ENCODE measurements at places on chromosomes 1 and 21.
A peak's percentile ranks its signal among the peaks of the same experiment; 100 is the strongest.

GRCh38 chr1:65002156-65002507 is 35.8 kb upstream of the JAK1 start:
- DNase-seq, result no peak

GRCh38 chr1:29255134-29255666 is 18.9 kb downstream of the PTPRU start:
- DNase-seq, result no peak

GRCh38 chr21:23876925-23877558 is 1730.2 kb downstream of the MRPL39 start:
- no peak for DNase-seq

GRCh38 chr1:213104604-213105003 is 53.6 kb downstream of the RPS6KC1 start:
- DNase-seq, result no peak

- DNase-seq, result no peak
These were observed 75.0 kb downstream of the RGL1 start for GRCh38 chr1:183879966-183880365.

GRCh38 chr1:167095368-167095767 is 1.5 kb downstream of the STYXL2 start:
- peak; percentile 10 for DNase-seq

DNA sequence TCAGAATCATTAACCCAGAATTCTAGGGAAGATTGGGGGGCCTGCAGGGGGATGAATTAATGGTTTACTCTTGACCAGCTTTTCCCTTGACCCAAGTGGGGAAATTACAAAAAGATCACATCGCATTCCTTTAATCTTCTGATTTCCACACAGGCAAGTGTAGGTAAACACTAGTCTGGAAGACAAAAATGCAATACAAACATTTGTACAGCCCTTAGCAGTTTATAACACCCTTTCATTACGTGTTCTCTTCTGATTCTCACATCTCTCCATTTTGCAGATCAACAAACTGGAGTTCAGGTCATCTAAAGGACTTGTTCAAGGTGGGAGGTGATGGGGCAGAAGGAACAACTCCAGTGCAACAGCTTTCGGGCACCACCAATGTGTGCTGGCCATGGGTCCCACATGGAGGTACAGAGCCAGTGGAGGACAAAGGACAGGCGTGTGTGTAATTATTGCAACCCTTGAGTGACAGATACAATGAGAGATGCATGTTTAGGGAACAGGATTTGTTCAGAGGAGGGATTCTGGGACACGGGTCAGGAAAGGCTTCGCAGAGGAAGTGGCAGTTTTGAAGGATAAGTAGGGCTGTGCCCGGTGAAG is 20.4 kb downstream of the ATF3 start:
- no peak for DNase-seq

- DNase-seq, result no peak
These were observed 7.5 kb upstream of the NCF2 start for GRCh38 chr1:183597656-183598347.

GRCh38 chr1:152917794-152918193 is 9.4 kb downstream of the IVL start:
- DNase-seq, result no peak

- no peak for DNase-seq
These were observed 20.0 kb downstream of the STX6 start for GRCh38 chr1:181002582-181003172.

DNA sequence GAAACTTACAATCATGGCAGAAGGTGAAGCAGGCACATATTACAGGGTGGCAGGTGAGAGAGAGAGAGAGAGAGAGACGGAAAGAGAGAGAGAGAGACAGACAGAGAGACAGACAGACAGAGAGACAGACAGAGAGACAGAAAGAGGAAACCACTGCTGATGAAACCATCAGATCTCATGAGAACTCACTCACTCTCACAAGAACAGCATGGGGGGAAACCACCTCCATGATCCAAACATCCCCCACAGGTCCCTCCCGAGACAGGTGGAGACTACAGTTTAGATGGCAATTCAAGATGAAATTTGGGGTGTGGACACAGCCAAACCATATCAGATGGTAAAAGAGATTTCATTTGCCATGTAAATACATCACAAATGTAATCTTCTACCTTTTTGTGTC is 708.1 kb downstream of the MRPL39 start:
- no peak for DNase-seq

DNA sequence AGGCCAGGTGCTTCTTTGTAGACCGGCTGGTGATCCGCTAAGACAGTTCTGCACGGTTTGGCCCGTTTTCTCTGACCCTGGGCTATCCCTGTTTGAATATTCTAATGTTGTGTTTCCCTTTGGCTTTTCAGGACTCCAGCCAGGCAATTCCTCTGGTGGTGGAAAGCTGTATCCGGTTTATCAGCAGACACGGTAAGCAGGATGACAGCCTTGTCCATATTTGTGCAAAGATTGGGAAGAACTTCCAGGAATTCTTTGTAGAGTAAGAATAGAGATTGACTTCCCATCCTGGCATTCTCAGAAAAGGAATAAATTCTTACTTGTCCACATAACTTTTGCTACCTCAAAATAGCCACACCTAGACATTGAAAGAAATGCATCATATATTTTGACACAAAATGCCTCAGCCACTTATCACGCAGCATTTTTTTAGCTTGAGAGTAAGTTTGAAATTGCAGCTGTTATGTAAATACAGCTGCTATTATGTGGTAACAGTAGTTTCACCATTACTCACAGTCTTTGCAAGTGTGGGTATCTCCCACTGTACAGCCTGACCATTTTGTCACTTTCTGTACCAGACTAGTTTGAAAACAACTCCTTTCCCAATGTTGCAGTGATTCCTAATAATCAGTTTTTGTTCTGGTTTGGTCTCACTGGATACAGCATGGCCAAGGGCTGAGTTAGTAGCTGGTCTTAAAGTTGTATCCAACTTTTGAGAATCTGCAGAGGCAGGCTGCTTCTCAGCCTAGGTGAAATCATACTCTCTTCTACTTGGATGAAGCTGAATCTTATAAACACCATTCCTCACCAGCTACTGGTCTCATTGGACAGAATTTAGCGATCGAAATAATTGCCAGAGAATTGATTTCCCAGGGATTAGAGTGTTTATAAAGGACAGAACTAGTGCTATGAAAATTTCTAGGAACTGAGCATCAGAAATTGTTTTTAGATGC is 40.0 kb upstream of the IKBKE start:
- DNase-seq, result no peak

GRCh38 chr1:100037927-100038659 is 68.3 kb downstream of the SLC35A3 start:
- DNase-seq, result peak; percentile 95

- no peak for DNase-seq
These were observed 82.5 kb downstream of the NRIP1 start for GRCh38 chr21:14982336-14982735.

GRCh38 chr1:171898941-171899340 is 57.6 kb downstream of the DNM3 start:
- DNase-seq, result peak; percentile 10

DNA sequence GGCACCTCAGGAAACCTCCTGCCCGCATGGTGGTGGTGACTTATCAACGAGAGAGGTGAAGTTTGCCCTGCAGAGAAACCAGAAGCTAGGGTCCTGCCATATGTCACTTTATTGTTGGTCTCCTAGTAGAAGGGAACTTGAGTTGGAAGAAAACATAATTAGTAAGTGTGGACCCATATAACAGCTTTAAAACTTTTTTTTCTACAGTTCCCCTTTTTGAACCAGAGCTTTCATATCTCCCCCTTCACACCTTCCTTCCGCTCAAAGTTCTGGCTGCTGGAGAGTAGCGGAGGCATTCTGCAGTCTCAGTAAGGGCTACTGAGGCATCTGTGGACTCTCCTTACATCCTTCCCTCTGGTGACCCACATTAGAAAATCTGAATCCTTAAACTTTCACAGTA is 48.9 kb downstream of the PHC2 start:
- no peak for DNase-seq

DNA sequence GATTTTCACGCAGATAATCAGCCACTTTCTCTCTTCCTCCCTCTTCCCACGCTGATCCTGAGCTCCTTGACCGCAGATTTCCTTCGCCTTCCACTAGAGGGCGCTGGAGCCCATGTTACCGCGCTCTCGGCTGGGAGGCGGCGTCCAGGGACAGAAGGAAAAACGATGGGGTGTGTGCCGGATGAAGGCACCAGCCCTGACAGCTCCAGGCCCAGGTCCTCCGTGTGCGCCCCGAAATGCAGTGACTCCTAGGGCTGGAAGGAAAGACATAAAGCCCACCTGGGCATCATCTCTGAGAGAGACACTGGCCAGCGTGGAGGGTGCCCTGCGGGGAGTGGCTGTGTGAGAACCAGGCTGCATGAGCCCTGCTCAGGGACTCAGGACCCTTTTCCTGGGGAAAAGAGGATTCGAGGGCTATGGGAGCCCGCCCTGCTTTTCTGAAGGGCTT is 44.9 kb upstream of the CYP2J2 start:
- DNase-seq, result peak; percentile 88

DNA sequence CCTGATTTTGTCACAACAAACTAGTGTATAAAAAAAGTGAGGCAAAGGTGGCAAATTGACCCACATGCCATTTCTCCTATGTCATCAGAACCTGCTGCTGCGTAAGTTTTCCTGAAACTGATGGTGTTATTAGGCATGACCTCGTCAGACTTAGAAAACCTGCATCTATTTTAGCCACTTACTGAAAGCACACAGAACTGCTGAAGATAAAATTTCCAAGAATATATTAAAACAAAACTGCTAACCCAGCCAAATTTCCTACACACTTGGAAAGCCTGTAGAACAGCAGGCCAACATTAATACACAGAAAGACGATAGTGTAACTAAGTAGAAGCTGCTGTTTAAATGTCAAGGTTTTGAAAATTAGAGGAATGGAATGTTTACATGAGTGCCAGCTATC is 674.5 kb upstream of the CXADR start:
- no peak for DNase-seq

DNA sequence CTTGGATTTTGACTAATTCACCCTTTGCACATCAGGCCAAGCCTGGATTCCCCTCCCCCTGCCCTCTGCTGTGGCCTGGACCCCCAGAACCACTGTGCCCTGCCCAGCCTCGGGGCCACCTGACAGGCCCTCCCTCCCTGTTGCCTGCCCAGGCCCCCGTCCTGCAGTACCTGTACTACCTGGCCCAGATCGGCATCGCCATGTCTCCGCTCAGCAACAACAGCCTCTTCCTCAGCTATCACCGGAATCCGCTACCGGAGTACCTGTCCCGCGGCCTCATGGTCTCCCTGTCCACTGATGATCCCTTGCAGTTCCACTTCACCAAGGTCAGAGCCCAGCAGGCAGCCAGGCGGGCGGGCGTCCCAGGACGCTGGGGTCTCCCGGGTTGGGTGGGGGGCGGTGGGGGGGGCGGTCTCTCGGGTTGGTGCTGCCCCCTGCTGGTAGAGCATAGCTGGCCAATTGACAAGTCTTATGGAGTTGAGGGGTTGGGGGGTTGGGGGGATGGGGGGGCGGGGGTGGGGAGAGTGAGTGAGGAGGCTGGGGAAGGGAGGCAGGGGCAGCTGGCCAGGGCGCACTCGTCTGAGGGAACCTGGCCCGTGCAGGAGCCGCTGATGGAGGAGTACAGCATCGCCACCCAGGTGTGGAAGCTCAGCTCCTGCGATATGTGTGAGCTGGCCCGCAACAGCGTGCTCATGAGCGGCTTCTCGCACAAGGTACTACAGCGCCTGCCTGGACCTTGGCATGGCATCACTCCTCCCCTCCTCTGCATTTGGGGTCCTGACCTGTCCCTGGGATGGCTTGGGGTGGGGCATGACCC is 10.7 kb downstream of the AMPD2 start:
- DNase-seq, result peak; percentile 84

DNA sequence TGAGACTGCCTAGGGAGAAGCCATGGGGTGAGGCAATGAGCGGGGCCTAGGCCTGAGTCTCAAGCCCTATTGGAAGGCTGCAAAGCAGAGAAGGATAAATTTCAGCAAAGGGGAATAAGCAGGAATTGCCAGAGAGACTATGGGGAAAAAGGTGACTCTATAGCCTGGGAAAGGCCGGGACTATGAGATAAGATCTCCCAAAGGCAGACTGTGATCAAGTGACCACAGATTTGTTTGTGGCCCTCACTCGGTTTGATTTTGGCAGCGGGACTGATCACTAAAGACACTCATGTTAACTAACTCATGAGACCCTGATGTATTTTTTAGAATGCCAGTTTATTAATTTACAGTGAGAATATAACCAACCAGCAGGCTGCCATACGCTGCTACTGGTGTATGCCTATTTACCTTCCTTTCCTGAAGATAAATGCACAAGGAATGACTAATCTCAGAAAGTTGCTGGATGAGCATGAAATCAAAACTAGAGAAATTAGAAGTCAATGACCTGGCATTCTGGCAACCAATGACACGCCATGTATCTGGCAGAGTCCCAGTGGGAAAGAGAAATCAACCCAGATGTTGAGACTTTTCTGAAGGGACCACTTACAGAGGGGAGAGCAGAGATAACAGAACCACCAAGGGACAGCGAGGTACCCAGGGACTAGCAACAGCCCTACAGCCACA is 4.3 kb downstream of the HSF2BP start:
- DNase-seq, result no peak

GRCh38 chr1:8937701-8938100 is 8.0 kb upstream of the CA6 start:
- no peak for DNase-seq

DNA sequence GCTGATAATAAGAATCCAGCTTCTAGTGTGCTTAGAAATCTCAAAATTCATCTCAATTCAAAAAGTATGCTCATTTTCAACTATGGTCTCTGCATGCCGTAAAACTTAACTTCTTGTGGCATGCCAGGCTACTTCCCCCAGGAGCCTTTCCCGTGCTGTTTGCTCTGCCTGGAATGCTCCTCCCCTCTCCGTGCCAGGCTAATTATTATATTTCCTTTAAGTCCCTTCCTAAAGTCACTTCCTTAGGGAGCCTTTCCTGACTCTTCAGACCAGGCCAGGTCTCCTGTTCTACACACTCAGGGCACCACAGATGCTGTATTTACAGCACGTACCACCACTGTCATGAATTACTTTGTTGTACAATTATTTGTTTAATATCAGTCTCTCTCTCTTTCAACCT is 67.1 kb upstream of the PPP2R5A start:
- DNase-seq, result no peak

- DNase-seq, result no peak
These were observed 141.9 kb upstream of the UBE2U start for GRCh38 chr1:64061430-64062104.

GRCh38 chr21:25331286-25331685 is 276.0 kb downstream of the MRPL39 start:
- no peak for DNase-seq

DNA sequence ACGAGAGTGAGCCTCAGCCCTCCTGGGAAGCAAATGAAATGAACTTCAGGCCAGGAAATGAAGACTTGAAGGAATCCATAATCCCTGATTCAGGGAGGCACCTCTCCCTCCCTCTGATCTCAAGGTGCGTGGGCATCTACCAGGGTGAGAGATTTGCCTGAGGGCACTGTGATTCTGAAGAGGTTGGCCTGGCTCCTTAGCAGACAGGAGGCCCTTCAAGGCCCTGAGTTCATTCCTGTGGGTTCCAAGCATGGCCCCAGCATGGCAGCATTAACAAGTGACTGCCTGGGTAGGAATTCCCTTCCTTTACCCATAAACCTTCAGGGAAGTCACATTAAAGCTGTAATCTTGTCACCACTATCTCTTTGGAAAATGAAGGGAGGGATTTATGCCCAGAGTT is 29.8 kb upstream of the IFNGR2 start:
- no peak for DNase-seq
